GM18507 (cell line): ENCODE measurements at places on chromosomes 2 and 18.

DNA sequence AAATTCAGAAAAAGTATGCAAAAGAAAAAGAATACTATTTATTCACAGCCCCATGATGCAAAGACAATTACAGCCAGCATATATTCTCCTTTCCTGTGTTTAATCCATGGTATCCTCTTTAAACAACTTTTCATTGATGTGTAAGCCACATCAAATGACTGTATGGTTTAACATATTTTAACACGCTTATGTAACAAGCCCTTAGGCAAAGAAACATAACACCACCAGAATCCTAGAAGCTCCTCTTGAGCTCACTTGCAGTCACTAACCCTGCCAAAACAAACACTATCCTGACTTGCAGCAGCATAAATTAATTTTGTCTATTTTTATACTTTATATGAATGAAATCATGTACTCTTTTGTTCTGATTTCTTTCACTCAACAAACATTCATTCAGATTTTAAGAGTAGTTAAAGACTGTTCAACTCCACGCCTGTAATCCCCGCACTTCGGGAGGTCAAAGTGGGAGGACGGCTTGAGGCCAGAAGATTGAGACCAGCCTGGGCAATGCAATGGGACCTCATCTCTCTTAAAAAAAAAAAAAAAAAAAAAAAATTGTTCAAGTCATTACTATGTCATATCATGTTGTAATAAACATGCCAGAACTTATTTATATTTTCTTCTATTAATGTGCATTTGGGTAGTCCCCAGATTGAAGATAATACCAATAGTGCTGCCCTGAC, 226.3 kb downstream of the NBAS start:
- DNase-seq: no peak

- no peak for DNase-seq
Measured at GRCh38 chr2:164657129-164657528, 35.8 kb upstream of the GRB14 start.

DNA sequence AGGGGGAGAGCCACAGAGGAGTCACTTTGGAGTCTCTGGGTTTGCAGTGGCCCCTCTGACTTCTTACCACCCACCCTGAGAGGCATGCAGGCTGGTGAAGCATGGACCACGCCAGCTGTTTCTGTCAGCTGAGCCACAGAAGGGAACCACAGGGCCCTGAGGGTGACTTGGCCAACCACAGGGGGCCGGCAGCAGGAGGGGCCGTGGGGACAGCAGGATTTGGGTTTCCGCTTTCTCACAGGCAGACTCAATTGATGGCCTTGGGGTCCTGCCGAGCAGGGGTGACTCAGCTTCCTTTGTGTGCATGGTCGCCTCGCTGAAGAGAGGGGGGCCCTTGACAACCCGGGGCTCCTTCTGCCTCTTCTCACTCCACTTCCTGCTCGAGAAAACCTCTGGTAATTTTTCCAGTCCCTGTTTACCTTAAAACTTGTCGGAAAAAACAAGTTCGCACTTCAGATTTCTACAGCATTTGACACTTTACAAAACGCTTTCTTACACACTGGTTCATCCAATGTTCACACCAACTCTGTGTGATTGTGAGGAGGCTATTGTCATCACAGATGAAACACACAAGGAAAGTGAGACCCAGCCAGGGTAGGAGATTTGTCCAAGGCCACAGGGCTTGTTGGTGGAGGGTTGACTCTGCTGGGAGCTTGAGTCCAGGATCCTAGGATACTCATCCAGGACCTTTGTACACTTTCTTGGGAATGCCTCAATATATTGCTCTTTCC, 311.2 kb downstream of the LPIN1 start:
- peak; percentile 42 for DNase-seq

GRCh38 chr2:162073888-162074631, at the start of gene DPP4:
Gene DPP4, minus strand, starts transcription at chr2:162074215. Its CDS starts 234 bp downstream, at chr2:162073981.
- peak; percentile 82 for DNase-seq

DNA sequence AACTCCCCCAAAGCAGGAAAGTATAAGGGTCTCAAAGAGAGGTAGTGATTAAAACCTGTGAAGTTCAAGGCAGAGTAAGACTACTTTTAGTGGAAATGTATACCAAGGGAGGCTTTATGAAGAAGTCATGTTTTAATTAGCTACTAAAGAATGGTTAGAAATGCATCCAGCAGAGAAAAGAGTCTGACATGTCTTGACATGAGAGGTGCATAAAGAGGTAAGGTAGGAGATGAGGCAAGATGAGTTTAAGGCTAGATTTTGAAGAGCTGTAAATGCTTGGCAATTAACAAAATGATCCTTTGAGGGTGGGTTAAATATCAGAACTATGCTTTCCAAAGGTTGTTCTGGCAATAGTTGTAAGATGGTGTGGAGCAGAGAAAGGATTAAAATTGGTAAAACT, 88.7 kb upstream of the WDSUB1 start:
- DNase-seq: no peak

- no peak for DNase-seq
Measured at GRCh38 chr2:114940785-114941458, 498.5 kb downstream of the DPP10 start.
